Activated CD4-positive, alpha-beta T cell treated with anti-CD3 and anti-CD28 coated beads, Interleukin-10, Interleukin-2, amounts not matched to agents 100 ng/mL and 50 ng/mL, durations not matched to agents 16 hours and 8 hours (primary cell): ENCODE measurements at places on chromosomes 11 and 22.

DNA sequence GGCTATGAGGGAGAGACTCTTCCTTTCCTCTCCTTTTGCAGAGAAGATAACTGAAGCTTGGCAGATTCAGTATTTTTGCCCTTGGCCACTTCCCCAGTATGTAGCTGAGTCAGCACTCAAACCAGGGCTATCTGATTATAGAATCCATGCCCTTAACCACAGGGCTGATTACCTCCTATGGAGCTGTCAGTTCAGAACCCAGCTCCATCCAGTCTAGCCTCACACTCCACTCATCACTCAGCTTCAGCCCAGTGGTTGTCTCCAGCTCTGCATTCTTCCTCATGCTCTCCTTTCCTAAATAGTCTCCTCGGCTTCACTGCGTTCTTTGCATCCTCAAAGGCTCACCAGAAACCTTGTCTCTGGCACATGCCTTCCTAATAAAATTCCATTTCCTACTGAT is 151.6 kb upstream of the BLID start:
- no peak for DNase-seq

GRCh38 chr11:95104856-95105255 is 15.2 kb downstream of the ENDOD1 start:
- no peak for DNase-seq

DNA sequence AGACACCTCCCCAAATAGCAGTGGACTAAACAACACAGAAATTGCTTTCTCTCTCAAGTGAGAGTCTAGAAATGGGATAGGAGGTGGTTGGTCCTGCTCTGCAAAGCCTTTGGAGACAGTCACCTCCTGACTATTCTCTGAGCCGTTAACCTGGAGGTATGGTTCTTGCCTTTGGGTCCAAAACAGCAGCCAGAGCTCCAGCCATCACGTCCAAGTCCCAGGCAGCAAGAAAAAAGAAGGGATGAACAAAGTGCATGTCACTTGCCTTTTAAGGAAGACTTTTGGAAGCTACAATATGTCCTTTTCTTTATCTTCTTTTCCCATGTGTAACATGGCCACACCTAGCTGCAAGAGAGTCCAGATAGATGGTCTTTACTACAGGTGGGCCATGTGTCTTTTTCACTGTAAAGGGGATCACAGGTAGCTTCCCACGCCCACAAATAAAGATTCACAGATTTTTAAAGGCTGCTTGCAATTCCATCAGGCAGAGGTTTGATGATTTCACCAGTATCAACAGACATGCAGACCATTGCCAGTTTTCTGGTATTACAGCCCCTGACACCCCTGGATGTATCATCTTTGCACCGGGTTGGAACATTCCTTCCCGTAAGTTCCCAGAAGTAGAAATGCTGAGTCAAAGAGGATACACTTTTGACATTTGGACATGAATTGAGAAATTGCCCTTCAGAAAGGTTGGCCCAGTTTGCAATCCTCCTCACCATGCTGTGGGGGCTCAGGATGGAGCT is 66.0 kb downstream of the MYEOV start:
- no peak for DNase-seq

- DNase-seq = no peak
These were observed 128.4 kb upstream of the RAG2 start for GRCh38 chr11:36726420-36726819.

- DNase-seq = no peak
These were observed 43.9 kb downstream of the C11orf91 start for GRCh38 chr11:33656768-33657167.

DNA sequence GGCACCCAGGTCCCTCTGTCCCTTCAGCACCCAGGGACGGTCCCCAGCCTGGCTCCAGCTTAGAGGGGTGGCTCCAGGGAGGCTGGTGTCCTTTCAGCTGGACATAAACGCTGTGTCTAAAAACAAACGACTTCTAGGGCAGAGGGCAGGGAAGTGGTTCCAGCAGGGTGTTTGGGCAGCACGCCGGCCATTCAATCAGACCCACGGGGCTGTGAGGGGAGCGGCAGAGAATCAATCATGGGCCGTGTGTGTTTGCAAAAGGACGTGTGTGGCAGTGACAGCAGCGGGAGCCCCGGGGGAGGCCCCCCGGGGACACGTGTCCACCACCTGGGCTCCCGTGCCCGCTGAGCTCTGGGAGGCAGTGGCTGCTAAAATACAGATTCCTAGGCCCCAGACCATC is 127.7 kb downstream of the MN1 start:
- no peak for DNase-seq

DNA sequence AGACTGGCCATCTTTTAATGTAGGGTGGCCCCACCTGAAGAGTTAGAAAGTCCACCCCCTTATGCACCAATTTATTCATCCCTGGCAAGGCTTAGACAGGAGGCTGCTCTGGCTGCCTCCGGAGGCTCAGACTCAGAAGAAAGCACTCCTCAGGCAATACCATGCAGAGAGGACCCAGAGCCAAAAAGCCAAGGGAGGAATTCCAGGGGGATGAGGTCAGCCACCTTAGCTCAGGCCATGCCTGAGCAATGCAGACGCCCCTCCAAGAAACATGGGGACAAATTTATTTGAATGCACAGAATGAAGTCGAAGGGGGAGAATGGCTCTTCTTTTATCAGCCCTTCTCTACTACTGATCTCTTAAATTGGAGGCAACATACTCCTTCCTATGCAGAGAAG is 39.7 kb upstream of the GLYAT start:
- DNase-seq = no peak

- DNase-seq = no peak
These were observed 10.9 kb downstream of the DEFB108B start for GRCh38 chr11:71843858-71844257.

- no peak for DNase-seq
These were observed 55.9 kb upstream of the NUP160 start for GRCh38 chr11:47904048-47904447.

- DNase-seq = no peak
These were observed 7.5 kb upstream of the SLCO2B1 start for GRCh38 chr11:75143420-75143731.

- DNase-seq = peak; percentile 88
These were observed 24.1 kb downstream of the ZNRF3 start for GRCh38 chr22:28907311-28908008.

GRCh38 chr11:3855808-3856491 is 486 bp downstream of the STIM1 start:
- DNase-seq = peak; percentile 62

GRCh38 chr11:36129955-36130354 is 159.3 kb downstream of the COMMD9 start:
- no peak for DNase-seq

DNA sequence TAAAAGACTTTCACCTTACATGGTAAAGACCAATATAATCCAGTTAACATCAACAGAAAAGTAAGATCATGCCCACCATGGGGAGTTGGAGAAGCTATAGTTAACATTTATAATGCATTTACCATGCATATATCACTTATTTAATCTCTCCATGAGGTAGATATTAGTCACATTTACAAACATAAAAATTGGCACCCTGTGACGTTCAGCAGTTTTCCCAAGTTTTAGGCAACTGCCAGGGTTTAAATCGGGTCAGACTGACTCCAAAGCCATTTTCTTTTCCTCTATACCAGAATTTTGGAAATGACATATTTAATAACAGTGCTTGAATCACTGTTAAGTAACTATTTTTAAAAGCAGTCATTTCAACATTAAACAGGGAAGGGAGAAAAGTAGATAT is 266.3 kb downstream of the DDX10 start:
- no peak for DNase-seq

GRCh38 chr11:30586251-30587144 is at the start of gene MPPED2:
Gene MPPED2, minus strand, starts transcription at chr11:30586353. Its CDS starts 5,980 bp downstream, at chr11:30580373.
- DNase-seq = peak; percentile 31

- peak; percentile 41 for DNase-seq
These were observed 635 bp upstream of the LDHA start for GRCh38 chr11:18393581-18394274.

- no peak for DNase-seq
These were observed 34.7 kb downstream of the ALX4 start for GRCh38 chr11:44275241-44275640.

DNA sequence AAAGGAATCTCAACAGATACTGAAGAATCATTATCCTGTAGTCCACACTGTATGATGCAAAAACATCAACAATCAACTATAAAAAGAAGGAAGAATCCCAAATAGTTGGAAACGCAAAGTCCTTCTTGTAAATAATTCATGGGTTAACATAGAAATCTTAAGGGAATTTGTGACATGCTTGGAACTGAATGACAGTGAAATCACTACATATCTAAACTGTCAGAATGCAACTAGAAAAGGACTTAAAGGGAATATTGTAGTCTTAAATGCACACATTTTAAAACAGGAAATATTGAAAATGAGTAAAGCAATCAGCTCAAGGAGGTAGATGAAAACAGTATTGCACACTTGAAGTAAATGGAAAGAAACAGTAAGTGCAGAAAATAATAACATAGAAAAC is 147.6 kb upstream of the MPPED2 start:
- no peak for DNase-seq

GRCh38 chr11:2091112-2091746 is 48.0 kb downstream of the IGF2 start:
- DNase-seq = no peak

GRCh38 chr11:13462901-13463778 is at the start of gene BTBD10:
Gene BTBD10, minus strand, starts transcription at chr11:13463222. Its CDS starts 18,098 bp downstream, at chr11:13445124.
- peak; percentile 96 for DNase-seq

- DNase-seq = no peak
These were observed 27.4 kb upstream of the CBX7 start for GRCh38 chr22:39179841-39180335.

DNA sequence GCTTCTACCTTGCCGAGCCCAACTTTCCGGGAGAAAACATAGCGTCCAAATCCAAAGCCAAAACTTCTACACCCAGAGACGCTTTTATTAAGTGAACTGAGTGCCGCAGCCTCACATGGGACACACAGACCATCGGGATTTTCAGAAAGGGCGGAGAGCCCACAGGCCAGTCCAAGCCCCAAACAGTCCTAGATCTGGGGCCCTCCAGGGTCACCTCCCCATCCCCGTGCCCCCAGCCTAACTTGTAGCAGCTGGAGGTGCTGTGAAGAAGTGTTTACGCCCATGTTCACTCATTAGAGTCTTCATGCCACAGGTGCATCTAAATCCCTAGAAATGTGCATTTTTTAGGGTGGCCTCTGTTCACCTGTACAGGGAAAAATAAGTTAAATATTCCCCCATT is 14.1 kb upstream of the ADORA2A start:
- no peak for DNase-seq

GRCh38 chr11:92782806-92783205 is 186.6 kb upstream of the MTNR1B start:
- DNase-seq = no peak

GRCh38 chr11:39960206-39960605 is 1499.2 kb downstream of the LRRC4C start:
- DNase-seq = no peak

DNA sequence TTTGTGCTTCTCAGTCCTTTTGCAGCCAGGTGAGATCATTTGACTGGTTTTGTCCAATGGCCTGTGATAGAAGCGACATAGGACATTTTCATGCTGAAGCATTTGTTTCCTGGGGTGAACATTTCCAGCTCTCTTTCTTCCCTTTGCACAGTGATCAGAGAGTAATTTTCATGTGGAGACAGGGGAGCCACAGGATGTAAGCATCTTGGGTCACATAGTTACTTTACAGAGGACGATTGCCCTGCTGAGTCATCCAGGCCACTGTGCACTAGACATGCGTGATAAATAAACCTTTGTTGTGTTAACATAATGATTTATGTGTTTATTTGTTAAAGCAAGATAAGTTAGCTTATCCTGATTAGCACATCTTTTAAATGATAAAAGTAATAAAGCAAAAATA is 263.5 kb upstream of the CCDC179 start:
- DNase-seq = no peak

- no peak for DNase-seq
These were observed 774.4 kb upstream of the CHORDC1 start for GRCh38 chr11:90997241-90997640.

DNA sequence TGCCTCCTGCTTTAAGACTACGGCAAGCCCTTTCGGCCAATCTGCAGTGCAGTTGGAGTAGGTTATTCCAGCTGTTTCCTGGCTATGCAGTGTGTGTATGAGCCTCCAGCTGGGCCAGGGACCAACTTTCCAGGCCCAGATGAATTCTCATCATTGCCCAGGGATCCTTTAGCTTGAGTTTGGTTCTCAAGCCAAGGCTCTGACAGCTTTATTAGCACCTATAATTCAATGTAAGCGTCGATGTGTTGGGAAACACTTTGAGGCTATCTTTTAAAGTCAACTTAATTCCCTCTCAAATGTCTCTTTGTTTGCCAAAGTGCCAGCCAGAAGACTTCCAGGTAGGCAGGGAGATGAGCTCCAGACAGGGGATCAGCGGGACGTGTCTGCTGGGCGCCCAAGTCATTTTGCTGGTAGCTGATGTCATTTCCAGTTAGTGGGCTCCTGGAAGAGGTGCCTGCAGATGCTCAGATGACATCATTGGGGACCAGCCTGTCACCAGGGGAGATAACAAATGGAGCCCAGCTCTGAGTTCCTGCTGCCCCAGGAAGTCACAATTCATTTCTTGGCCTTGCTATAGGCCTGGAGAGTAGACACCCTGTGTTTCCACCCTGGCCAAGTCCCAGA is 520.4 kb downstream of the SOX6 start:
- DNase-seq = no peak

DNA sequence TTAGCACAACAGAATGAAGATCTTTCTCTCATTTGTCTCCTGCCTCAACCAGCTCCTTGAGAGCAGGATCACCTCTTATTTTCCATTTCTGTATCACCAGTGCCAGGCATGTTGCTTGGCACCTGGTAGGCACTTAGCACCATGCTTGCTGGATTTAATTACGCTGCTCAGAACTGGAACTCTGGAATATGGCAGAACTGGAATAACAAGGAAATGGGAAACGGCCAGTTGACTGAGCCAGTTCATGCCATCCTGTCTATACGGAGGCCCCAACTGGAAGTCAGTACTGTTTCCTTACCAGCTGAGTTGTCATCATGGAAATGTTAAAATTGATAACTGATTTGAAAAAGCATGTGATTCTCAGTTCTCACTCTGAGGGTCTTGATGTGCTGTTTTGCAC is 69.5 kb upstream of the YWHAH start:
- no peak for DNase-seq

- DNase-seq = no peak
These were observed 34.8 kb downstream of the MYH9 start for GRCh38 chr22:36352803-36353507.

DNA sequence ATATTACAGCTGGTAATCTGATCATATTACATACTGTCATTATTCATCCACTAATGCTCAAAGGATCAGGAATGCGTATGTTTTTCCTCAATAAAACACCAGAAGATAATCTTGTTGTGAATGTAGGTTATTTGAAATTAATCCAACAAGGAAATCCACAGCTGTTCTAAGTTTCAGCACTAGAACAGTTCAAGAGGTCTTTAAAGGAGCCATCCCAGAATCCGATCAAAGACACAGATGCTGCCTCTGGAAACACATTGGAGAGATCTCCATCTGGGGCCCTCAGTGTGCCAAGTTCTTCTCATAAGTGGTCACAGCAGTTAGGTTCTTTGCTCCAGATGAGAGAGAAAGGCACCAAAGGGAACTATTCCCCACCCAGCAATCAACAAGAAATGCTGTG is 1955.1 kb upstream of the RAG2 start:
- DNase-seq = no peak

GRCh38 chr11:115144014-115144413 is 360.2 kb downstream of the CADM1 start:
- DNase-seq = no peak

GRCh38 chr11:101996111-101996510 is 51.1 kb upstream of the CFAP300 start:
- DNase-seq = no peak

- DNase-seq = no peak
These were observed 927.9 kb downstream of the BRD1 start for GRCh38 chr22:48899523-48900326.

- no peak for DNase-seq
These were observed 525.5 kb downstream of the SOX6 start for GRCh38 chr11:15830741-15831428.

- DNase-seq = no peak
These were observed 225.7 kb downstream of the DDX10 start for GRCh38 chr11:108890482-108891105.
